ENCODE measurements at places on chromosomes 2 and 18.

DNA sequence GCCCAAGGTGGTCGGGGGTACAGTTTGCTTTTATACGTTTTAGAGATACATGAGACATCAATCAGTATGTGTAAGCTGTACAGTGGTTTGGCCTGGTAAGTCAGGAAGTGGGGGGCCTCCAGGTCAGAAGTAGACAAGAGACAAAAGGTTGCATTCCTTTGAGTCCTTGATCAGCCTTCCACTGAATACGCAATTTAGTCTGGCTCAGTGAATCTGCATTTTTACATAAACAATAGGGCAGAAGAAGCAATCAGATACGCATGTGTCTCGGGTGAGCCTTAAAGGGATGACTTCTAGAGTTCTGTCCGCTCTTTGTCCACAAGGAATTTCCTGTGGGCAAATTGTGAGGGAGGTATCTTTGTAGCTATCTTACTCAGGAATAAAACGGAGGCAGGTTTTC lies 87.2 kb downstream of the SOWAHC start:
- no peak for DNase-seq

DNA sequence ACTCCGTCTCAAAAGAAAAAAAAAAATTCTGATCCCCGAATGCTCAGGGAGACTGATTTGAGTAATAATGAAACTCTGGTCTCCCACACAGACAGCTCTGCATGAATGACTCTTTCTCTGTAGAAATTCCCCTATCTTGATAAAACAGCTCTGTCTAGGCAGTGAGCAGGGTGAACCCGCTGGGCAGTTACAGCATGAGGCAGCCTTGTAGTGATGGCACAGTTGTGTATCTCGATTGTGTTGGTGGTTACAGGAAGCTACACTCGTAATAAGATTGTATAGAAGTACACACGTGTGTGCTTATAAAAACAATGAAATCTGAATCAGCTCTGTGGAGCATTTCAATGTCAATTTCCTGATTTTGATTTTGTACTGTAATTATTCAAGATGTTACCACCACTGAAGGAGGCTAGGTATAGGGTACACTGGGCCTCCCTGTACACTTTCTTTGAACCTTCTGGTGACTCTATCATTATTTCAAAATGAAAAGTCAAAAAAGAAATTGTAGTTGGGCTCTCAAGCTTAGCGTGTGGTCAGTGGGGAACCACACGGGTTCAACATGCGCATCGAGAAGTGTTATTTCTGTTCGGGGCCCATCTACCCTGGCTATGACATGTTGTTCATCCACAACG lies 34.9 kb upstream of the ATP8B1 start:
- DNase-seq: peak; percentile 38

- no peak for DNase-seq
These were observed 1353.7 kb upstream of the LRRTM1 start for GRCh38 chr2:81658227-81658626.

- no peak for DNase-seq
These were observed 3.2 kb downstream of the DSEL start for GRCh38 chr18:67513280-67513679.

GRCh38 chr18:857986-858385 lies 45.9 kb upstream of the YES1 start:
- no peak for DNase-seq

- no peak for DNase-seq
These were observed 43.4 kb upstream of the SEC11C start for GRCh38 chr18:59096098-59096789.

DNA sequence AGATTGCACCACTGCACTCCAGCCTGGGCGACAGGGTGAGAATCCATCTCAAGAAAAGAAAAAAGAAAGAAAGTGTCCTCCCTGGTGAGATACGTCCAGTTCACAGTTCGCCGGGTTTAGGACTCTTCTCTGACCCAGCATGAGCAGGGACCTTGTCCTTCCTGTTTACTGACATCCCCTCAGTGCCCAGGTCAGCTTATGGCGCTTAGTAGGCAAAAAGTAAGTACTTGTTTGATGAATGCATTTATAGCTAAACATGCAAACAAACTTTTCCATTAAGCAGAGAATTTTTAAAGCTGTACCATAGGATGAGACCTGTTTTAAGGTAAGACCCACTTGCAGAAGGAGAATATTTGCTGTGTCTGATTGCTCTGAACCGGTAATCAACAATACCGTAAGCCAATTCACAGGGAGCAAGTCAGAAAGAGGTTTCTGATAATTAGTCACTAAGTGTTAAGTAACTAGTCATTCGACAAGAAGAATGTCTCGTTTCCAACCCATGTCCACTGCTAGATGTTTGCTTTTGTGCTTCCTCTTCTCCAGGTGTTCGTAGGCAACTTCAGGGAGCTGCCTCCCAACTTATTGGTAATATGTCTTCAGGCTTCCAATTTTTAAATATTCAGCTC lies 40.0 kb downstream of the MOGAT1 start:
- no peak for DNase-seq

GRCh38 chr18:23798824-23799223 lies 109.6 kb downstream of the LAMA3 start:
- no peak for DNase-seq
